Cerebellar nuclear complex (tissue), 1 donor: ENCODE measurements at places on chromosomes 13 and 19.

GRCh38 chr13:20492641-20493040 is 33.0 kb downstream of the CRYL1 start:
- no peak for DNase-seq

DNA sequence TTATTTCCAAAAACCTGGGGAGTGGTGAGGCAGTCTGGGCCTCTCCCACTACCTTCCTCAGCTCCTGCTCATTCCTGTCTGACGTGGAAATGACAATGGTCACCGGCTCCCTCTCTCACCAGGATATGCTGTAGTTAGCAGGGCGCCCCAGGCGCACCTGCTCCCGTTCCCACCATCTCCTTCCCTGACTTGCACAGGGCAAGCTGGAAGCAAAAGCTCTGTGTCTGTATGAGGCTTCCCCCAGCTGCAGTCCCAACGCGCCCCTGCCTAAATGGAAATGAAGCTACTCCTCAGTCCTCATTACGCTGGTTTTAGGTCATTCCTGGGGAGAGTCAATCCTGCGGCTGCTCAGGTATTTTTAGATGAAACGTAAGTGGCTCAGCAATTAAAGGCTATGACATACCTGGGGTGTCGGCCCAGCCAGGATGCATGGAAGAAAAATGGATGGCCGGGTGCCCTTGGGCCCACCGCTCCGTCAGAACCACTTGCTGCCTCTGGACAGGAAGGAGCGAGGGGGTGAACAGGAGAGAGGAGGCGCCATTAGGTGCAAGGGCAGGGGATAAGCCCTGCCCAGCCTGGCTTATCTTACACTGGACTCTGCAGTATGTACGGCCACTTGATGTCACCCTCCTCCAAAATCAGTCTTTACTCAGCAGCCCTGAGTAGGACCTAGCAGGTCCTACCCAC is 32.4 kb downstream of the DHRS12 start:
- peak; percentile 17 for DNase-seq

DNA sequence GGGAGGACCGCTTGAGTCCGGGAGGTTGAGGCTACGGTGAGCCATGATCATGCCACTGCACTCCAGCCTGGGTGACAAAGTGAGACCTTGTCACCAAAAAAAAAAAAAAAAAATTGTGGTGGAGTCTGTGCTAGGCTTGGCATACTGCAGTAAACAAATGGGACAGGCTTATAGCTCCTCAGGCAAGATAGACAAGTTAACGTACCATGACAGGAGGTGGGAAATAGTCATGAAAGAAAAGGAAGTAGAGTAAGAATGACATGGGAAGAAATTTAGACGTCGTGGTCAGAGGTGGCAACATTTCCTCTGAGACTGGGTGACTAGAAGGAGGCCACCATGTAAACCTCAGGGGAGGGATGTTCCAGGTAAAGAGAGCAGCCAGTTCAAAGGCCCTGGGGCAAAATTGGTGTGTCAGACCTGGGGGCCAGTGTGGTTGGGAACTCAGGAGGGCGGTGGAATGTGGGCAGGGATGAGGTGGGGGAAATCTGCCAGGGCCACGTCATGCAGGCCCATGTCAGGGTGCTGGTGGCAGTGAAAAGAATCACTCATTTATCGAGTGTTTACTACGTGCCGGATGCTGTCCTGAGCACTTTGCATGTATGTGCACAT is 5.6 kb downstream of the SNRPA start:
- no peak for DNase-seq

- no peak for DNase-seq
Measured at GRCh38 chr19:34067861-34068271, 104.4 kb upstream of the LSM14A start.

DNA sequence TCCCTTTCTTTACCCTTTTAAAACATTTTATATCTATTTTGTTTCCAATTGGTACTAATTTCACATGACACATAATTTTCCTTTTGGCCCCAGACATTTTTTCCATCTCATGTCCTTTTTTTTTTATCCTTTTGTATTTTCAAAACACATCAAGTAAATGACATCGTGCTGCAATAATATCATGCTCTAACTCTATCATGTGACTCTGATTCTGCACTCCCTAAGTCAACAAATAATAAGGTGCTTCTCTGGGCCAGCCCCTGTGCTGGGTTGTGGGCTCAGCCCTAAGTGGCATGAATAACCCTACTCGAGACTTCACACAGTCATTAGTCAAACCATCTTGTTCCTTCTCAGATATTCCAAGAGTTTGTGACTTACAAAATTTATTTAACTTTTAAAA is 21.7 kb downstream of the NALCN start:
- DNase-seq = no peak

GRCh38 chr13:87087741-87088140 is 583.4 kb upstream of the SLITRK5 start:
- no peak for DNase-seq

DNA sequence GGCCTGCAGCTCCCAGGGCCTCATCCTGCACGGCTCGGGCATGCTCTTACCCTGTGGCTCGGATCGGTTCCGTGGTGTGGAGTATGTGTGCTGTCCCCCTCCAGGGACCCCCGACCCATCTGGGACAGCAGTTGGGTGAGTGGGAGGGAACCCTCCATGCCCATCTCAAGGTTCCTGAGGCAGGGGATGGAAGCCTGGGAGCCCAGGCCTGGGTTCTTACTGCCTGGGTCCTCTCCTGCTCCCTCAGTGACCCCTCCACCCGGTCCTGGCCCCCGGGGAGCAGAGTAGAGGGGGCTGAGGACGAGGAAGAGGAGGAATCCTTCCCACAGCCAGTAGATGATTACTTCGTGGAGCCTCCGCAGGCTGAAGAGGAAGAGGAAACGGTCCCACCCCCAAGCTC is 3.2 kb downstream of the APLP1 start:
- DNase-seq = no peak

DNA sequence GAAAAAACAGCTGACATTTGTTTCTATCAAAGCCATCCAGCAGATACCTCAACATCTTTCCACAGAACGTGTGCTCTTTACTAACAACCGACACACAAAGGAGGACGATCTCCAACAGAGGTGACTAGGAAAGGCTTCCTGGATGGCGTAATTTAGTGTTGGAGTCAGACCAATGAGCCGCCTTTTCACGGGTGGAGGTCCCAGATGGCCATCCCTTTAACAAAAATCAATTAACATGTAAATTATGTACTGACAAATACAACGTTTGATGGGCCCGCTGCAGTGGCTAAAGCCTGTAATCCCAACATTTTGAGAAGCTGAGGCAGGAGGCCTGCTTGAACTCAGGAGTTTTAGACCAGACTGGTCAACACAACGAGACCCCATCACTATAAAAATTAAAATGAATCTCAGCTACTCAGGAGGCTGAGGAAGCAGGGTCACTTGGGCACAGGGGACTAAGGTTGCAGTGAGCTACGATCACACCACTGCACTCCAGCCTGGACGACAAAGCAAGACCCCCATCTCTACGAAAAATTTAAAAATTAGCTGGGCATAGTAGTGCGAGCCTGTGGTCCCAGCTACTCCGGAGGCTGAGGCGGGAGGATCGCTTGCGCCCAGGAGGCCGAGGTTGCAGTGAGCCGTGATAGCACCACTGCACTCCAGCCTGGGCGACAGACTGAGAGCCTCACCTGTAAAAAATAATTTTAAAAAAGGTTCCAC is 1.2 kb upstream of the DPY19L3 start:
- no peak for DNase-seq

DNA sequence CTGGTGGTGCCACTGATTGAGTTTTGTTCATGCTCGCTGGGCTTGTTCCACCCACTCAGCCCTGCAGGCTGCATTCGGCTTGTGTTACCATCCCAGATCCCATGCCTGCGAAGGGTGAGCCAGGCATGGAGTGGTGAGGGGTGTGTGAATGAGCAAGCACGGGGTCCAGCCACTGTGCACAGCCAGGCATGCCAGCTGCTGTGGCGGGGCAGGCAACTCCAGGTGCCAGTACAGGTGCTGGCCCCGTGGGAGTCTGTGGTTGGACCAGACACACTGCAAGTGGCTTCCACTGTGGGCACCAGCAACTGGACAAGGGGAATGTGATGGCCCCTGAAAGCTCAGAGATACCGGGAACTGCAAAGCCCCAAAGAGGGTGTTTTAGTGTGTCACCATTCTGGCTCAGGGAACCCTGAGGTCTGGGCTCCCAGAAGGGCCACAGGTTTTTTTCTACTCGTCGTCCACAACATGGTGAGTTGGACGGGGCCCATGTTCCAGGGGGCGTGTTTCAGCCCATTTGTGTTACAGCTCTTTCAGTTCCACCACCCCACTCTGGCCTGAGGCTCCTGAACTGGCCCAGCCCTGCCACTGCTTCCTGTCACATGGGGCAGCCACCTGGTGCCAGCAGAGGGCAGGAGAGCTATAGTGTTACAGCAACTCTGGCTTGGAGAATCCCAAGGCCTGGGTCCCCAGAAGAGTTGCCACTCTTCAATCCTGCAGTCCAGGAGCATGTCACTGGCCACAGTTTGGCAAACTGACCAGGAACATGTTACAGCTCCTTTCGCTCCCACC is 217.0 kb upstream of the OBI1 start:
- DNase-seq = no peak

DNA sequence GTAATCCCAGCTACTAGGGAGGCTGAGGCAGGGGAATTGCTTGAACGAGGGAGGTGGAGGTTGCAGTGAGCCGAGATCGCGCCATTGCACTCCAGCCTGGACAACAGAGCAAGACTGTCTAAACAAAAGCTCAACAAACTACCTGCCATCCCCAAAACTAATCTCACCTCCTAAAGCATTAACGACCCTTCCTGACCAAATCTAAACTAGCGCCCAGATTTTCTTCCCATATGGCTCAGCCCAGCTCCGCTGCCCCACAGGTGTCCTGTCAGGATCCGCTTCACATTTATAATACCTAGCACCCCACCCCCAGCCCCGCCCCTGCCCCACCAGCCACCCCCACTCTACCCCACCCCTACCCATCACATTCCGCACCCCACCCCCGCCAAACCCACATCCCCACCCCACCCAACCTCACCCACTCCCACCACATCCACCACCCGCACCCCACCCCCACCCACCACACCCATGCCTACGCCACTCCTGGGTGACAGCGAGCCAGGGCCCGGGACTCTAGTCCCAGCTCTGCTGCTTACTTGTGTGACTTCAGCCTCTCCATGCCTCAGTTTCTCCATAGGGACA is 599 bp downstream of the C19orf12 start:
- no peak for DNase-seq

- no peak for DNase-seq
Measured at GRCh38 chr13:30832845-30833332, 73.2 kb upstream of the MEDAG start.

DNA sequence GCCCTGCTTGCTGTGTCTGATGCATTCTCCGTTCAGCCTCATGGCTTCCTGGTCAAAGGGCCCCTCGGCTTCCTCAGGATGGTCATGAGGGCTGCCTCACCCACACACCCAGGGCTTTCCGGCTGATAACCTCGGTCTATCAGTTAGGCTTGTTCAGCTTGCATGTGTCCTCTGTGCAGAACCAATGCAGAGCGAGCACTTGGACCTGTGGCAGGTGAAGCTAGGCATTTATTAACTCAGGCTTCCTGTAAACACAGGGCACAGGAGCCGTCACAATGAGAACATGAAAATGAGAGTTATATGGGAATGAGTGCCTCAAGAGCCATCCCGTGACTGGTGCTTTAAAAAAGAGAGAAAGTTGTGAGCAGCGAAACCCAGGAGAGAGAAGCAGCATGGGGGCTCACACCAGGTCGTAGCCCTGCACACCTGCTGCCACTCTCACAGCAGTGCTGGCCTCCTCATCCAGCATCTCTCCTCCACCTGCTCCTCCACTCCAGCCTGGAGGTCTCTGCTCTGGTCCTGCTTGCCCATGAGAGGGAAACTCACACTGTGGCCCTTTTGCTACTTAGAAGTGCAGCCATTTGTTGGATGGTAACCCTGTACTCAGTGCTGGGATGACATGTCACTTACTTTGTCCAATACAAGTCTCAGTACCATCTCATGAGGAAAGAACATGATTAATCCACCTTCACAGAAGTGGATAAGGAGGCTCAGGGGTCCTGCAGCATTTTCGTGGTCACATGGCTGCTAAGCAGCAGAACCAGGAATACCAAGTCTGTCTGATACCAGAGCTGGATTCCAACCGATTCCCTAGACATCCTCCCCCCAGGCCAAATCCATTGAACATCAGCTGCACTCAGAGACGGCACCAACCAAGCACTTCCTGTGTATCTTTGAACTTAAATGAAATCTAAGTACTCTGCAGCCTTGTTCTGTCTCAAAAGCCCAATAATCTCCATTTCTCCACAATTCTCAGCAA is 50.5 kb upstream of the IRS2 start:
- DNase-seq = no peak

DNA sequence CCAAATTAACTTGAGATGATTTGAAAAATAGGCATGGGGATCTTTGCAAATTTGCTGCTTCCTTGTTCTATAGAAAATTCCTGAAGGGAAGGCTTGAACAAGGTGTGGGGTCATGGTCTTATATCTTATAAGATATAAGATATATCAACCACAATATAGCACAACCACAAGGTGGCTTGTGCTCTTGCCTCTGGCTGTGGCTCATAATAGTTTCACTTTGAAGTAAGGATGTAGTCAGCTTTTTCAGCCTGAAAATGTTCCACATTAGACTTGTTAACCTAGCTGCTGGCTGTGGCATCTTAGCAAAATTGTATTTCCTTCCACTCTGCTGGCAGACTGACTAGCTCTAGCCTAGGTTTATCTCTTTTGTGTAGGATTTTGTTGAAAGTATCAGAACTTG is 169.7 kb downstream of the KLF5 start:
- no peak for DNase-seq

GRCh38 chr19:40867701-40868100 is 14.3 kb downstream of the CYP2A7 start:
- DNase-seq = no peak

DNA sequence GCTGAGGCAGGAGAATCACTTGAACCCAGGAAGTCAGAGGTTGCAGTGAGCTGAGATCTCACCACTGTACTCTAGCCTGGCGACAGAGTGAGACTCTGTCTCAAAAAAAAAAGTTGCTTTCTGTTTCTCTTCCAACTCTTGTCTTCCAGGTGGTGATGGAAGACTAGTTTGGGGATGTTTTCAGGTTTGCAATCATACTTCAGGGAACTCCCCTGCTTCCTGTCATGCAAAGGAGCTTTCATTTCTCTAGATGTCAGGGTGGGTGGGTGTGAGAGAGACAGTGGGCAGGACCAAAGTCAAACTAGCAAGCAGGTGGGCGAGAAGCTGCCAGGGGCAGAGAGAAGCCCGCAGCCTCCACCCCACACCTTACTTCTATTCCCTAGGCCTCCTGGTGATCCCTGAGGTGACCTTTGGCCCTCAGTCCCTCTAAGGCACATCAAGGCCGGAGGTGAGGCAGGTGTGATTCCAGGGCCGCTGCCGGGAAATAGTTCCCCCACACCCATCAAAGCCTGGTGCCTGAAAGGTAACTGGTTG is 25.7 kb downstream of the CCNE1 start:
- no peak for DNase-seq
